ENCODE measurements at places on chromosomes 11 and 22.
A peak's percentile ranks its signal among the peaks of the same experiment; 100 is the strongest.

DNA sequence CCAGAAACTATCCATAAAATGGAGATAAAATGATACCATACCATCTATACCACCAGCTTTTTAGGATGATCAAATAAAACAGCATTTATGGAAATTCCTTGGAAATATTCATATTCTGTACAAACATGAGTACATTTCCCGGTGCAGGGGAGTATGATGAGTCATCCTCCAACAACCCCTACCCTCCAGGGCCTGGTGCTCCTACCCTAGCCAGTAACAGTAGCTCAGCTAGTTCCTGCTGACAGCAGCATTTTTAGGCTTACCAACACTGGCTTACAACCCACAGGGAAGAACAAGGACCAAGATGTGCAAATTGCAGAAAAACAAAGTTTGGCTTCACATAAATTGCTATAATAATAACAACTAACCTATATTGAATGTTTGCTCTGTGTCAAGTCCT is 406.2 kb upstream of the CADM1 start:
- no peak for DNase-seq

- peak; percentile 15 for DNase-seq
Measured at GRCh38 chr11:131186629-131187101, 183.8 kb upstream of the NTM start.

DNA sequence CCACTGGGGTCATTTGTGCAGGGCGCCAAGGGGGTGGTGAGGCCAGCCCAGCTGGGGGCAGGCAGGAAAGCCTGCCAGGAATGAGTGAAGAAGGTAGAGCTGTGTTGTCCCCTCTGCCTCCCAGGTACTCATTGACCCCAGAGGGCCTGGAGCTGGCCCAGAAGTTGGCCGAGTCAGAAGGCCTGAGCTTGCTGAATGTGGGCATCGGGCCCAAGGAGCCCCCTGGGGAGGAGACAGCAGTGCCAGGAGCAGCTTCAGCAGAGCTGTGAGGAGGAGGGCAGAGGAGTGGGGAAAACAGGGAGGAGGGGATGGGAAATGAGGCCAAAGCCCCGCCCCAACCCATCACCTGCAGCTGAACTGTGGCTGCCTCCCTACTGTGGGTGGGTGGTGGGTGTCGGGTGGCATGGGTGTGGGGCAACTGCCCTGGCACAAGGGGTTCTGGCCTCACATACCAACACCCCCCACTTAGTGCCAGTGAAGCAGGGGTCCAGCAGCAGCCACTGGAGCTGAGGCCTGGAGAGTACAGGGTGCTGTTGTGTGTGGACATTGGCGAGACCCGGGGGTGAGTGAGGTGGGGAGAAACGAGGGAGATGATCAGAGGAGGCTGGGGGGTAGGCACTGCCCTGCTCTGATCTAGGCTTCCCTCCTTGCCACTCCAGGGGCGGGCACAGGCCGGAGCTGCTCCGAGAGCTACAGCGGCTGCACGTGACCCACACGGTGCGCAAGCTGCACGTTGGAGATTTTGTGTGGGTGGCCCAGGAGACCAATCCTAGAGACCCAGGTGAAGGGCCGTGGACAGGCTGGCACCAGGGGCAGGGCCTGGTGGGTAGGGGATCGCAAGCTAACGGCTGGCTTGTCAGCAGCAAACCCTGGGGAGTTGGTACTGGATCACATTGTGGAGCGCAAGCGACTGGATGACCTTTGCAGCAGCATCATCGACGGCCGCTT is 3.0 kb downstream of the MUS81 start:
- DNase-seq, result no peak

DNA sequence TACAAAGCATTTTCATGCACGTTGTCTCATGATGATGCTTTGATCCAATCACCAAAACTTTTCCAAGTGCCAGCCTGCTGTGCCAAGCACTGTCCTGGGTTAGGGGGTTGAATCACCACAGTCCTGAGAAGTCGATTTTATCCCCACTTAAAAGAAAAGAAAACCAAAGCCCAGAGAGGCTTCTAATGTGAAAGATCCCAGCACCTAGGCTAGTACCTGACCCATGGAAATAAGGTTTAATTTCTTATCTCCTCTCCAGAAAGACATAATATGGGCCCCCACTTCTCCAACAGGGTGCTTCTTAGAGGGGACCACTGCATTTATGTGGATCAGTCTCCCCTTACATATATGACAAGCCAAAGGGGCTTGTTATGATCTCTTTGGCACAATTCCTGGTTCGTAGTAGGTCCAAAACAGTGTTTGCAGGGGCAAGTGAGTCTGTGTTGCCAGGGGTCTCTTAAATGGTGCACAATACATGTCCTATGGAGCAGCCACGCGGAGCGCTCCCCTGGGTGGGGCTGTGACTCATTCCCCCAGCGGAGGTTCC is 1.9 kb upstream of the BCL9L start:
- no peak for DNase-seq

- DNase-seq, result no peak
Measured at GRCh38 chr11:20407344-20407743, 19.8 kb downstream of the PRMT3 start.

- no peak for DNase-seq
Measured at GRCh38 chr11:125193416-125193726, 28.8 kb downstream of the PKNOX2 start.

DNA sequence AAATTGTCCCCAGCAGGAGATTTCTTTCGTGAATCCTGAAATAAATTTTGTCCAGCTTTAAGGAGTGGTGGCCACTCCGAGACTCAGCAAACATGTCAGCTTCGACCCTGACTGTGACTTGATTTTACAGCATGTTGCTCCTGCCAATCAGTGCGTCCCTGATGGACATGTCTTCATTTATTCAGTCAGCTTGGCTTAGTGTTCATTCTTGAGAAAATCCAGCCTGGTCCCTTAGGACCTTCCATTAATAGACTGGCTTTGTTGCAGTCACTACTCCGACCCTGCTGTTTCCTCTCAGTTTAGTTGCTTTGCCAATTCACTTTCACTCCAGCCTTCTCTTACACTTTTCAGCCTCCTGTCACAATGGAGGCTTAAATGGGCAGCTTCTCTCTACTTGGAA is 30.5 kb downstream of the TMPRSS5 start:
- DNase-seq, result no peak

- peak; percentile 6 for DNase-seq
Measured at GRCh38 chr22:41799486-41800347, 762 bp upstream of the CCDC134 start.

DNA sequence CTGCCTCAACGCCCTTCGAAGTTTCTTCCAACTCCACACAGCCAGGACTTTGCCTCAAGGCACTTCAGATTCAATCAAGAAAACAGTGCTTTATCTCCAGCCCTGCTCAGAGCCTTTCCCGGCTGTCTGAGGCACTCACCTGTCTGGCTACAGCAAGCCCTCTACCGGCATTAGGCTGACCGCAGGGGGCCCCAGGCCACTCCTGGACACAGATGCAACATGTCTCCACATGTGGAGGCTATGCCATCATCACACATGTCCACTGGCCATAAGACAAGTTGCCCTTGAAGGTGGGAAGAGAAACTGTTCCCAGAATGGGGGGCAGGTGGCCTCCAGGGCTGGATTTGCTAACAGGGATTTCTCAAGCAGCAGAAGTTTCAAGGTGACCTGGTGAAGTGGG is 10.0 kb downstream of the SCUBE1 start:
- no peak for DNase-seq

GRCh38 chr11:101397979-101398378 is 185.8 kb downstream of the TRPC6 start:
- DNase-seq, result no peak

GRCh38 chr11:63508009-63508408 is 2.1 kb downstream of the LGALS12 start:
- DNase-seq, result peak; percentile 69

GRCh38 chr11:67057205-67057672 is 592 bp downstream of the RHOD start:
- DNase-seq, result no peak

DNA sequence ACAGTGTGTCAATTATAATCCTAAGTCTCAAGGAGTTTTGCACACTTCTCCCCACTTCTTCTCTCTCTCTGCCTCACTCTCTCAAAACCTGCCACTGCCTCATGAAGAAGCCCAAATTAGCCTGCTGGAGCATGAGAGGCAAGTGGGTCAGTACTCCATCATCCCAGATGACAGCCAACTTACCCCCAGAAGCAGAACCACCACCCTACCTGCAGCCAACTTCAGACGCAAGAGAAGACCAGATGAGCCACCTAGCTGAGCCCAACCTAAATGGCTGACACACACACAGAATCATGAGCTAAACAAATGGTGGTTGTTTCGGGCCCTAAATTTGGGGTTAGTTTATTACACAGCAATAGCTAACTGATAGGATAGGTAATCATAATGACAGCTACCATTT is 61.2 kb downstream of the CD82 start:
- DNase-seq, result no peak

DNA sequence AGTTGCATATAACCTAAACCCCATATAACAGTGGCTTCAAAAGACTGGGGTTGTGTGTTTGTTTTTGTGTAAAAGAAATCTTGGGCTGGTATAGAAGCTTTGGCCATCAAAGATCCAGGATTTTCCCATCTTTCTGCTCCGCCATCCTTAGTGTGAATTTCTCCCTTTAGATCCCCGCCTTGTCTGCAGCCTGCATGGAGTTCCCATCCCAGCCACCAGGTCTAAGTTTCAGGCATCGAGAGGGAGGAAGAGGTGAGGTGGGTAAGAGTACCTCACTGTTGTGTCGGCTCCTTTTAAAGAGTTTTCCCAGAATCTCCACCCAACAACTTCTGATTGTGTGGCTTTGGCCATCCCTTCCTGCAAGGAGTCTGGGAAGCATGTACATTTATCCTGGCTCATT is 195.5 kb upstream of the SORL1-AS1 start:
- no peak for DNase-seq

DNA sequence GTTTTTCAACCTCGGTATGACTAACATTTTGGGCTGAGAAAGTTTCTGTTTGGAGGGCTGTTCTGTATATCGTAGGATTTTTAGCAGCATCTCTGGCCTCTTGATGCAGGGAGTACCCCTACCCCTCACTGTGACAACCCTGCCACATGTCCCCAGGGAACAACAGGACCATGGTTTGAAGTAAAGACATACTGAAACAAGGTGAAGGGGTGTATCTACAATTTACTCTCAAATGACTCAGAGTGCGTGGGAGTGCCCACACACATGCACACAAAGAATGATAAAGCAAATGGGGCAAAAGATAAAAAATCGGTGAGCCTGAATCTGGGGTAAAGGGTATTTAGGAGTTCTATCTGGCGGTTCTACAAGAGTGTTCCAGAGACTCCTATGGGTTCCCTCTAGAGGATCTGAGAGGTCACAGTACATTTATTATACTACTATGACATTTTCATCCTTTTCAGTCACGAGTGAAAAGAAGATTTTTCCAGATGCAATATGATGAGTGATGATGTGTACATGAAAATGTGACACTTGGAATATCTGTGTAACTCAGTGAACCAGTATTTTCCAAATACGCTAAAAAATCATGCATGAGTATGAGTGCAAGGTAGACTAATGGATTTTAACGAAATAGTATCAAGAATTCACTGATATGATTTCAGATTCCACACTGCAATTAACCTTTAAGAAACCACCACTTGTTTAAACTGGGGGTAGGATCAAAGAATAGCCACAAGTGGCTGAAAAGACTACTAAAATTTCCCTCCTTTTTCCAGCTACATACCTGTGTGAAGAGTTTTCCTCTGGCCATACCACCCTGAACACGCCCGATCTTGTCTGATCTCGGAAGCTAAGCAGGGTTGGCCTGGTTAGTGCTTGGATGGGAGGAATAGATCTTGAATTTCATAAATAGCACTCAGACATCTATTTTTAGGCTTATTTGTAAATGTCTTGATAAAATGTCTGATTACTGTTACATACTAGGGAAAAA is 56.3 kb upstream of the YPEL1 start:
- DNase-seq, result no peak

DNA sequence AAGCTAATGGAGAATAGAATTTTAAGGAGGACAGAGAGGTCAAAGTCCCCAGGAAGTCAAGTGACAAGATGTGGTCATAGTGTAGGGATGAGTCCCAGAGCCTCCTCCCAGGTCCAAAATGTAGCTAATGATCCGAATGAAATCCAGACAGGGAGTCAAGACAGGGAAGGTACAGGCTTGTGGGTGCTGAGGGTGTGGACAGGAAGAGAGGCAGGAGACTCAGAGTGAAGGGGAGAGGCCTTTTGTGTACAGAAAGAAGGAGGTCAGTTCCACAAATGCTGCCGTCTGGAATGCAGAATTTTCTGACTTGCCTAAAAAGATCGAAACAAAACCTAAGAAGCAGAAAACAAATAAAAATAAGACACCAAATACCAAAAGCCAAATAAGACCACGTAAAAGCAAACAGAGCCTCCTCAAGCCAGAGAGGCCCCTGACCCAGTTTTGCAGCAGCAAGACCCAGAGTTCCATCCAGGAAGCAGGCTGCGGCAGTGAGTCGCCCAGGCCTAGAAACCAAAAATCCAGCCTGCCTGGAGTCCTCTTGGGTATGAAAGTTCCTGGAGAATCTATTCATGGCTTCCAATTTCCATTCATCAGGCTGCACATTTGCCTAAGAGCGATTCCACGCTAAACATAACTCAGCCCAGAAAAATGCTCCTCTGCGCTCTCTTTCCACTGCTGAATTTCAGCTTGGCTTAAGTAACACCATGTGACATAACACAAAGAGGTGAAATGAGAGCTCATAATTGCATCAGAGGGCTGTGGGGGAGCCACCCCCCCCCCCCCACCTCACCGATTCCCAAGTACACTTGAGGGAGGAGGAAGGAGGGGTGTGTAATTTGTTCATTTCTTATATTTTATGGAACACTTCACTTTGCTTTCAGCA is 71.2 kb downstream of the KIRREL3 start:
- DNase-seq, result no peak

GRCh38 chr11:62035293-62035692 is 67.9 kb upstream of the FTH1 start:
- DNase-seq, result no peak

DNA sequence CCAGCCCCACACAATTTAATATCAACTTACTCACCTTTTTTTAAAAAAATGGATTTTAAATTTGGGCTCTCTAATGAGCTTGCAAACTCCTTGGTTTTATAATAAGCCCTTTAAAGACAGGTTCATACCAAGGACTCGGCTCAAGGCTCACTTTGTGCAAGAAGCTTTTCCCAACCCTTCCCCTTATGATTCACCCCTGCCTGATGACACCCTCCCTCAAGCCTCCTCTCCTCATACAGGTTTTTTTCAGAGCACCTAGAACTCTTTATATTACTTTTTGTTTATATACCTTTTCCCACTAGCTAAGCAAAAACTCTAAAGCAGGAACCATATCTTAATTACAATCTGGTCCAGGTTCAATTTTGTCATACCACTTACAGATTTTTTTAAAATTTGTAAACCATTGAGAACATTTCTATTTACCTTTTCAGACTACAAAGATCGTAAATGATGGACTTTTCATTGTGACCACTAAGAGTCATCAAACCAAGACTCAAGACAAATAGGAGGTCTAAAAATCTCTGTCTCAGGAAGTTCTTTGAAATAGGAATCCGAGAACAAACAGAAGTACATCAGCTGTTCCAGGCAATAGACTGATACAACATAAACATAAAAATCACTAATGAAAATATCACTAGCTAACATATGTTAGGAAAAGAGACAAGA is 13.1 kb upstream of the EXPH5 start:
- peak; percentile 50 for DNase-seq

All from SW480 (cell line).